NT2/D1 (cell line): ENCODE measurements at places on chromosomes 3 and 15.

DNA sequence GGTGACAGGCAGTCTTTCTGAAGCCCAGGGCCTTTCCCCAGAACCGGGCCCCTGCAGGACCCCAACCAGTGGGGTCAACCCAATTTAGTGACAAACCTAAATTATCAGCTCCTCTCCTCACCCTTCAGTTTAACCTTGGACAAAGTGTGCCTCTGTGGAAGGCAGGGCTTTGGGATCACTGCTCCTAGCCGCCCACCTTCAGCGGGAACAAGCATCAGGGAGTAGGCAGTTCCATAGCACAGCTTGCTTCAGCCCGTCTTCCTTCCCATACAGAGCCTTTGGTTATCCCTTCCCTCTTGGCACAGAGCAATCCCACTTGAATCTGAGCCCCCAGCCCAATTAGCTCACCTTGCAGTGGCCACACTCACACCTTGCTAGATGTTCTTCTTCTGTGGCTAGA, 5.3 kb upstream of the AP3B2 start:
- DNase-seq: no peak

DNA sequence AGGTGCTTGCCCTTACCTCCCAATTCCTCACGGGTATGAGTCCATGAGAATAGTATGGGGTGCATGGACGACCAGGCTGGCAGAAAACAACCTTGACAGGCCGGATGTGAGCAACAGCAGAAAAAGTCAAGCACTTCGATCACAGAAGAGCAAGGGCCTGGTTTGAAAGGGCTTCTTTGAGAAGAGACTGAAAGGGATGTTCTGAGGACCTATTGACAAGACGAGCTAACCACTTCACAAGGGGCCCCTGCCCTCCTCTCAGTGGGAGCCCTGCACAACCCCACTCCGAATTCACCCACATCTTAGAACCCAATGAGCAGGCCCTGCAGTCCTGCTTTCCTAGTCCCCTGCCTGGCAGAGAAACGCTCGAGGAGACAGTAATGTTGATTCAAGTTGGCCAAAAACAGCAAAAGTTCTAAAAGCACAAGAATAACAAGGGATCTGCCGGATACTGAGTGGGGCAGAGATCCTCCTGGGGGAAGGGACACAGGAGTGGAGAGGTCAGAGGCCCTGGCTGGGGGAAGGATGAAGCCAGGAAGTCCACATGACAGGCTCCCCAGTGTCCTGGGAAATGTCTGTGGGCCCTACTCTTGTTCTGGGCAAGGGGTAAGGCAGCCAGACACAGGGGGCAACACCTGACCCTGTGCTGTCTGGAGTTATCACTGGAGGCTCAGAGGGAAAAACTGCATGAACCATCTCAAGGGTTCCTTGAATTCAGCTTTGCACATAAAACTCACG, 14.8 kb upstream of the CX3CR1 start:
- DNase-seq: no peak

DNA sequence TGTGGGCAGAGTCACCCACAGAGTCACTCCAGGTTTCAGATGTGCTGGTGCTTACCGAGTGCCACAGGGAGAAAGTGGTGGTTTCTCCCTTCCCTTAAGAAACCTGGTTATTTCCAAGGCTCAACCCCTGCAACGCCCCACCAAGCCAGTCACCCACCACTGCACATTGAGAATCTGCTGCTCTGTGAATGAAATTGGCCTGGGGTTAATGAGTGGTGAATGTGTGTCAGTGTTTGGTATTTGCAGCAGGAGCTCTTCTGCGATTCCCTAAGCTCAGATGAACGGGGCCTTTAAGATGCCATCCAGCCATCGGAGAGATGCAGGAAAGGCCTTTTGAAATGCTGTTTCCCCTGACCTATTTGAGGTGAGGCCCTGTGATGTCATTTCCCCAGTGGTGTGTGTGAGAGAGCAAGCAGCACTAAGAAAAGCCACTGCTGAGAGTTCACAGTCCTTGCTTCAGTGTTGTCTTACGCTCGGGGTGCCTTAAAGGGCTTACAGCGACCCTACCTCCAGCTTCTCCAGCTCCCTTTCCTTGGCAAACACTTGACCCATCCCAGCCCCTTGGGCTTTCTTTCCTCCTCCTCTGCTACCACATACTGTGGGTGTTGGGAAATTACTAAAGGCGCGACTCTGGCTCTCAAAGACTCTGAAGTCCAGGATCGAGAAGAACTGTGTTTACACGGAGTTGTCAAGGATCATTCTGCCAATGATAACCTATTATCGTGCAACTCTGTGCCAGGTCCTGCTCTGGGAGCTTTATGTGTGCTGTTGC, 68.9 kb downstream of the SMAD3 start:
- peak; percentile 39 for DNase-seq

GRCh38 chr15:60379525-60380274, 18.1 kb downstream of the ANXA2 start:
- DNase-seq: no peak

DNA sequence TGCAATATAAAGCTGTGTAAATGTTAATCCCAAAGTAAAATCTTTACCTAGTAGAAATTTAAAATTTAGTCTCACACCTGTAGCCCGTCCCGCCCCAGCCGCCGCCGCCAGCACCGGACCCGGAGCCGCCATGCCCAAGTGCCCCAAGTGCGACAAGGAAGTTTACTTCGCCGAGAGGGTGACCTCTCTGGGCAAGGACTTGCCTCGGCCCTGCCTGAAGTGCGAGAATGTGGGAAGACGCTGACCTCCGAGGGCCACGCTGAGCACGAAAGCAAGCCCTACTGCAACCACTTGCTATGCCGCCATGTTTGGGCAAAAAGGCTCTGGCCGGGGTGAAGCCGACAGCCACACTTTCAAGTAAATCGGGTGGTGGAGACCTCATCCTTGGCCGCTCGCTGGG, 22.1 kb upstream of the TOP2B start:
- no peak for DNase-seq

DNA sequence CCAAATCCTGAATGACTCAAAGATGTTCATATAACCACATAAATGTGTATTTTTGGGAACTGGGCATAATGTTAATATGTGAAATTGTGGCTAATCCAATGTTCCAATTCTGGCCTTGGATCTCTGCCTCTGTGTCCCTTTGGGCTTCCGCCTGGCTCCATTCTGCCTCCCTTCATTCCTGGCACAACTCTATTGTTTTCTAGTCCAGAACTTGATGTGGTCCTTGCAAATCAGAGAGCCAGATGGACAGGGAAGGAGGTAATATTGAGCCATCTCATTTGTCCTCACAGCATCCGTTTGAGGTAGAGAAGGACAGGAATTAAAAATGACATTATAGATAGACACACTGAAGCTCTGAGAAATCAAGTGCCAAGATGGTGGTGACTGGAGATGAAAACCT, 355.7 kb upstream of the TBL1XR1 start:
- DNase-seq: no peak

- no peak for DNase-seq
Measured at GRCh38 chr3:114675104-114675503, 381.3 kb downstream of the TIGIT start.

GRCh38 chr3:146162561-146162960, 1.6 kb upstream of the PLOD2 start:
- DNase-seq: no peak

GRCh38 chr15:80816936-80817335, 37.8 kb downstream of the CEMIP start:
- DNase-seq: no peak

DNA sequence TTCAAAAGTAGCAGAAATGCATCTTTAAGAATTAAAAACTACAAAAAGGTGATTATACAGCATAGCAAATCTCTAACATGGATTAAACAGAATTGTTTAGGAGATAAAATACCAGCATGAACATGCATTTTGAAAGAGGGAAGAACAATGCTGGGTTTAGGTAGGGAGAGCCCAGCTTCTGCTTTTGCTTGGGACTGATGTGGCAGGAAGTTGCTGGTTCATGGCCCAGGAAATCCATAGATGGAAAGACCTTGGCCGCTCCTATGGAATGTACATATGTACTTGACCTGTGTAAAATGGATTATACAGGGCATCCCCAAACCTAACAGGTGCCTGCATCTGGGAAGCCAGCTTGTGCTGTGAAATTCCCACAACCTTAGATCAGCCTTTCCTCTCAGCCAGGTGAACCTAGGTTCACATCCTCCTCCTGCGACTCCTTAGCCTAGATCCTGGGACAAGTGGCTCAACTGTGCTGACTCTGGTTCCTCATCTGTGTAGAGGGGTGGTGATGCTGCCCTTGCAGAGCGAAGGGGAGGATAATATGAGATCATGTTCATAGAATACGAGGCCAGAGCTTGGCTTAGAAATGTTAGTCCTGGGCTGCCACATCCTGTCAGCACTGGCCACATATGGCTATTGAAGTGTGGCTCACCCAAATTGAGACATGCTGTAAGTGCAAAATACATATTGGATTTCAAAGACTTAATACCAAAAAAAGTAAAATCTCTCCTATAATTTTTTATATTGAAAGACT, 47.0 kb upstream of the PLXNA1 start:
- DNase-seq: no peak

GRCh38 chr3:43582866-43583265, 38.9 kb downstream of the ANO10 start:
- no peak for DNase-seq

DNA sequence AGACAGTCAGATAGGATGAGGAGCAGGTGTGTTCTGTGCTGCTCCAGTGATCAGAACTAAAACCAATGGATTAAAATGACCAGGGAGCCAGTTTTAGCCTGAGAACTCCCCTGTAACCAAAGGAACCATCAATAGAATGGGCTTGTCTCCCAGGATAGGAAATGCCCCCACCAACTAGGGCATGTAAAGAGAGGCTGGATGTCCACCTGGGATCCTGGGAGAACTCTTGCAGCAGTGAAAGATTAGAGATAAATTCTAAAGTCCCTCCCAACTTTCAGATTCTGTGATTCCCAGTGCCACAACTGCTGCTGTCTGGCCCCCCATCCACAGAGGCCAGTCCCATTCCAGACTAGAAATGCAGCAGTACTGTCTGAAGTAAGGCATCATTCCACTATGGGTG, 33.8 kb downstream of the HDC start:
- no peak for DNase-seq

DNA sequence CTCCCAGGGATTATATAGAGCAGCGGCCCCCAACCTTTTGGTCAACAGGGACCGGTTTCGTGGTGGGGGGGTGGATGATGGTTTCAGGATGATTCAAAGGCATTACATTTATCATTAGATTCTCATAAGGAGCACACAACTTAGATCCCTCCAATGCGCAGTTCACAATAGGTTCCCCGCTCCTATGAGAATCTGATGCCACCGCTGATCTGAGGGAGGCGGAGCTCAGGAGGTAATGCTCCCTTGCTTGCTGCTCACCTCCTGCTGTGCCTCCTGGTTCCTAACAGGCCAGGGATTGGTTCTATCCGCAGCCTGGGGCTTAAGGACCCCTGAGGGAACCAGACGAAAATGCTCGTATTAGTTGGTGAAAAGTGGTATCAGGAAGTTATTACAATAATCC, 1.3 kb upstream of the HACD2 start:
- DNase-seq: peak; percentile 76

DNA sequence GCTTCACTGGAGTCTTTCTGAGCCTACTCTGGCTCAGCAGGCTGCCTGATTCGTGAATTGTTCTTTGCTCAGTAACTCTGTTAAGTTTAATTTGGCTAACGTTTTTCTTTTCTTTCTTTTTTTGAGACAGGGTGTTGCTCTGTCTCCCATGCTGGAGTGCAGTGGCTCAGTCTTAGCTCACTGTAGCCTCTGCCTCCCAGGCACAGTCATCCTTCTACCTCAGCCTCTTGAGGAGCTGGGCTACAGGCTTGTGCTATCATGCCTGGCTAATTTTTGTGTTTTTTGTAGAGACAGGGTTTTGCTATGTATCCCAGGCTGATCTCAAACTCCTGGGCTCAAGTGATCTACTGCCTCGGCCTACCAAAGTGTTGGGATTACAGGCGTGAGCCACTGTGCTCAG, 165.0 kb downstream of the PEX5L start:
- DNase-seq: no peak

GRCh38 chr15:92772626-92773244, 117.2 kb upstream of the FAM174B start:
- no peak for DNase-seq

DNA sequence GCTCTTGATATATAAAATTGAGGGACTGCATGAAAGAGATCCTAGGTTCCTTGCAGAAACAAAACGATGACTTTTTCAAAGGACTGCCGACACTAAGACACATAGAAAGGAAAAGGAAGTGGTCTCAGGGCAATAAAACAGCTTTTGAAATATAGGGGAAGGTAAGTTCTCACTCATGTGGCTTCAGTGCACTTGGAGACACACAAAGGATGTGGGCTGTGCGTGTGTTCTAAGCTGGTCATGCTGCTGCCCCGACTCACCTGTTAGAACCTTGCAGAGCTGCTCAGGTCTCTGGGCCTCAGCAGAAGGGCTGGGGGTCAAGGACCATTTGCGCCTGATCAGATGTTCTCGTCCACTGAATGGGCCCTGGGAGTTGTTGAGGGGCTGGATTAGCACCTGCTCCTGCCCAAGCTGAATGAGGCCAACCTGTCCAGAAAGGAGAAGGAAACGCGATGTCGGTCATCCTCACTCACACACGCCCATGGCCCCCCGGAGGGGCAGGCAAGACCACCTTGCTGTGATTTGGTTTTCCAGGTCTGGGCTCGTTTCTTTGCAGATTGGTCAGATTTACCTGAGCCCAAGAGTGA, 11.1 kb downstream of the ADAMTS17 start:
- DNase-seq: no peak

DNA sequence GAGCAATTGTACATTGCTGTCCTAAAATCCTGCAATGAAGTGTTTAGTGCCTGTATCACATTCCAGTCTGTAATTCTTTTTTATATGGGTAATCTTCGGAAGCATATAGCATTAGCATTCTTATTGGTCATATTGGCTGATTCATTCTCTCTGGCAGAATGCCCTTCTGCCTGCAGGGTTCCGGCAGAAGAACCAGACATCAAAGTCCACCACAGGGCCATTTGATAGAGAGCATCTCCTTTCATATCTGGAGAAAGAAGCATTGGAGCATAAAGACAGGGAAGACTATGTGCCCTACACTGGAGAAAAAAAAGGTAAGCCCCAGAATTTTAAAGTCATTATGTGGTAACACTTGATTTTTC, 39.6 kb downstream of the TMOD3 start:
- DNase-seq: no peak

- DNase-seq: peak; percentile 61
Measured at GRCh38 chr15:67707520-67708283, 117.6 kb upstream of the SKOR1 start.

DNA sequence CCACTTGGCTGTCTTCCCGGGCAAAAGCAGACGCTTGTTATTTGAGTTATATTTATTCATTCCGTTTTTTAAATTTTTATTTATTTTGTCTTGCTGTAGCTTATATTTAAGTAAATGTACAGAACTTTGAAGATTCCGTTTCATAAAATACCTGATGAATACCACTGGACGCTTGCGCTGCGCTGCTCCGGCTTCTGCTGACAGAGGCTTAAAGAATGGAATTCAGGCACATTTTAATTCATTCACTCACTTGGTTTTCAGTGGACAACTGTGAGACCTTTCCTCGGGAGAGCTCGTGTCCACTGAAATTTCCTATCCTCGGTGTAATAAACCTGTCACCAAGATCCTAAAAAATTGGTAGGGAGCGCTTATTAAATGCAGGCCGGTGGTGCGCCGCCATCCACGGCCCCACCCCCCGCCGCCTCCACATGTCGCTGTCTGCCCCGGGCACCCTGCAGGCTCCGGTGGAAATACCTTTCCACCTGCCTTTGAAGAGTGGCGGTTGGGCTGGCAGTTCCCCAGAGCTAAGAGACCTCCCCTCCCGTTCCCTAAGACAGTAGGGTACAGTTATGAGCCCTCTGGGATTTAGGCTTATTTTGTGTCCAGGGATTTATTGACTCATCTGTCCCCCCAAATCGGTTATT, 62.5 kb upstream of the UBE2E1 start:
- DNase-seq: no peak
